ENCODE measurements at places on chromosomes 2 and 18.

DNA sequence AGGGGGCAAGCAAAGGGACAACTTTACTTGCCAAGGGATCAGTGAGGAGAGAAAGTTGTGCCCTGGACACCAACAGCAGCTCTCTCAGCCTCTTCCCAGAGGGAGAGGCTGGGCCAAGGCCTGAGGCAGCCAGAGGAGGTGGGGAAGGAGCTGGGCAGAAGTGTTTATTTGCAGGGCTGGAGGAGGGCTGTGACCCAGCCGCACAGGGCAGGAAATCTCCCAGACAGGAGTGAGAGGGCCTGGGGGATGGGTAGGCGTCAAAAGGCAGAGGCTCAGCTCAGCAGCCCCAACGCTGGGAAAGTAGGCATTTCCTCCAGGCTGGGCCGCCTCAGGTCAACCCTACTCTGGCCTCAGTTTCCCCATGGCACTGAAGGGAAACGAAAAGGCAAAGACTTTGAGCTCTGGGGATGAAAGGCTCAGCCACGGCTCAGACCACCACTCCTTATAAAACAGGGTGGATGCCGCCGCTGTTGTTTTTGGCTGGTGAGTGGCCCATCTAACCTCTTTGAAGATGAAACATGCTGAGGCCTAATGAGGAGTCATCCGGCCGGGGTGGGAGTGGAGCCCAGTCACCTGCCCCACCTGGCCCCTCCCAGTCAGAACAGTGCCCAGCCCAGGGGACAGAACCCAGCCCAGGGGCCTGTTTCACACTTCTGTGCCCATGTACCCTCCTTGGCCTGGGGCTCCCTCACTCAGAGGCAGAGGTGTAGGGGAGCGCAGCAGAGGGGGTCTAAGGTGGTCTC is 21.9 kb upstream of the SEMA4C start:
- no peak for DNase-seq

- peak; percentile 7 for DNase-seq
These were observed 74.7 kb upstream of the TLK1 start for GRCh38 chr2:171235262-171235881.

- no peak for DNase-seq
These were observed 26.9 kb upstream of the ALKAL2 start for GRCh38 chr2:314561-315336.

DNA sequence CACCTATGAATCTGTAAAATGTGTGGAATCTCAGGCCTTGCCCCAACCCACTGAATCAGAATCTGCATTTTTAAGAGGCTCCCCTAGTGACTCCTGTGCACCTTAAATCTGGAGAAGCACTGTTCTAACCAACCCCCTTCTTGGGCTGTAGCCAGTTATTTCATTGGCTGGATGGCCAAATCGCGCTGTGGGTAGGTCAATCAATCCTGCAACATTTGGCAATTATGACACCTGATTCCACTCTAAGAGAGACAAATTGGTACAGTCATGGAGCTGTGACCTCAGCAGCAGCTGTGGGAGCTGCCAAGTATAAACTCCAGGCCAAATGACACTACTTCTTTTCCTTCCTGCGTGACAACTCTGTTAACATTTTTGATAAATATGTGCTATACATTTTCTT is 208.7 kb downstream of the CLIP4 start:
- no peak for DNase-seq

GRCh38 chr2:74891136-74891764 is 57.3 kb downstream of the HK2 start:
- no peak for DNase-seq

DNA sequence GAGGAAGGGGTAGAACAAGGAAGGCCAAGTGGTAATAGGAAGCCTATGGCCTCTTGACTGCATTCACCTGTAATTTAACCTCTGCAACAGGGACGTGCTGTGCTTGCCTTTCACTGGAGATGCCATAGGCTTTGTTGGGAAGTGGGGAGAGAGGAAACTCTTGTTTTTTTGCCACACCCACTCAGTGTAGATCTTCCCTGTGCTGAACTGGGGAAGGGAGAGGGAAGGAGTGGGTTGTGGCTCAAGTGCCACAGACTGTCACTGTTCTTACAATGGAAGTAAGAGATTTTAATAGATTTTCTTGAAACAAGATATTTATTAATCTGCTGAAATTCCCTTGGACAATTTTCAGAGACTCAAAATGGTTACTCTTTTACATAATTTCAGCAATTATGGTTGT is 127.3 kb downstream of the FAM210A start:
- no peak for DNase-seq

GRCh38 chr2:35931626-35932025 is 424.0 kb upstream of the CRIM1 start:
- DNase-seq = no peak

DNA sequence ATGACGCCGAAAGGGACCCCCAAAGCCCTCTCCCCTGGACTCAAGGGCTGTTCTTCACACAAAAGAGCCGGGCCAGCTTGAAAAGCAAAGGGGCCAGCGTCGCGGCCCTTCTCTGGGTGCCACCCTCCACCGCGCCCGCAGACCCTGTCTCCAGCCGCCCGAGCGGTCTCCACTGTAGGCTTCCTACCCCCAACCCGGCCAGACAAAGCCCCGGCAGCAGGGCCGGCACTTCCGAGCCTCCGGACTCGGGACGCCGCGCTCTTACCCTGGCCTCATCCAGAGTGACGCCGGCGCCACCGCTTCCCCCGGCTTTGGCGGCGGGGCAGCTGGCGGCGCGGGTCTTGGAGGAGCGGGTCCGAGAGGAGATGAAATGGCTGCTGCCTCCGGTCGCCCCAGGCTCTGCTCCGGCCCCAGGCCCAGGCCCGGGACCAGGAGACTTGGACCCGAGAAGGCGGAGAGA is 603 bp downstream of the ATAD2B start:
- DNase-seq = no peak

DNA sequence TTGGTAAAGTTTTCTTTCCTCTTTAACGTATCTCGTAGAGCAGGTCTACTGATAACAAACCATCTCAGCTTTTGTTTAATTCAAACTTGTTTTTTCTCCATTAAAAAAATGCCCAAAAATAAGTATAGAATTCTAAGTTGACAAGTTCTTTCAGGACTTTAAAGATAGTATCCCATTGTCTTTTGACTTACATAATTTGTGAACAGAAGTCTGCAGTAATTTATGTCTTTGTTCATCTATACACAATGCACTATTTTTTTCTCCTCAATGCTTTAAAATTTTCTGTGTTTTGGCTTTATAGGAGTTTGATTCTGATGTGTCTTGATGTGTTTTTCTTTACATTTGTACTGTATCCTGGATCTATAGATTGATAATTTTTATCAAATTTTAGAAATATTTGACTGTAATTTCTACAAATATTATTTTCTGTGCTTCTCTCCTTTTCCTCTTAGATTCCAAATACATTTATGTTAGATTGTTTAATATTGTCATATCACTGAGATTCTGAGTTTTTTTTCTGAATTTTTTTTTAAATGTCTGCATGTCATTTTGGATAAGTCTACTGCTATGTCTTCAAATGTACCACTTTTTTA is 143.3 kb downstream of the FTCDNL1 start:
- no peak for DNase-seq

DNA sequence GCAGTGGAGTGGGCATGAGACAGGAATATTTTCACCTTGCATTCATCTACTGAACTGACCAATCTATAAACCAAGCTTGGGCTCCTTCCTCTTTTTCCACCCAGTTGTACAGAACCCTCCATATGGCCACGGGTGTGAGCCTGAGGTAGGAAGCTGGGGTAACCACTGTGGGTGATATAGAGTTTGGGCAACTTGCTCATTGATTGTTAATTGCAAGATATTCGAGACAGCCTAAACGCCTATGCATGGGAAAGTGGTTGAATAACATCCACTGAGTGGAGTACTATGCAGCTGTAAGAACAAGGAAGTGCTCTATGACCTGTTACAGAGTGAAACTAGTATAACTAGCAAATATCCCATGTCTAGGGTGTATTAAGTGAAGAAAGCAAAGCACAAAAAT is 7.3 kb upstream of the VAPA start:
- no peak for DNase-seq

DNA sequence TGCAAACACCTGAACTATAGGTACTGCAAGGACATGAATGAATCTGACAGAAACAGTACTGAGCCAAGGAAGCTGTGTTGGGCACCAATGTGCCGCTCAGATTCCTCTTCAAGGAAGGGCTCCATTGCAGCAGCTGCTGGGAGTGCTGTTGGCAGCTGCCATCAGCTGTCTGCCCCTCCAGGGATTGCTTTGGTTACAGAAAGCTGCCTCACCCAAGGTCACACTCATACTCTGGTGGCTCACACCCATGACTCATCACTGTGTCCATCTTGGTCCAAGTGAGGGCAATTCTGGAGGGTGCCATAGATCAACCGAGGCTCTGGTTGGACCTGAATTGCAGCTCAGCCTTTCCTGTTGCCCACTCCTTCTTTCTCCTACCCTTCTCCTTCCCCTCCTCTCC is 24.4 kb upstream of the TRPM8 start:
- DNase-seq = no peak

DNA sequence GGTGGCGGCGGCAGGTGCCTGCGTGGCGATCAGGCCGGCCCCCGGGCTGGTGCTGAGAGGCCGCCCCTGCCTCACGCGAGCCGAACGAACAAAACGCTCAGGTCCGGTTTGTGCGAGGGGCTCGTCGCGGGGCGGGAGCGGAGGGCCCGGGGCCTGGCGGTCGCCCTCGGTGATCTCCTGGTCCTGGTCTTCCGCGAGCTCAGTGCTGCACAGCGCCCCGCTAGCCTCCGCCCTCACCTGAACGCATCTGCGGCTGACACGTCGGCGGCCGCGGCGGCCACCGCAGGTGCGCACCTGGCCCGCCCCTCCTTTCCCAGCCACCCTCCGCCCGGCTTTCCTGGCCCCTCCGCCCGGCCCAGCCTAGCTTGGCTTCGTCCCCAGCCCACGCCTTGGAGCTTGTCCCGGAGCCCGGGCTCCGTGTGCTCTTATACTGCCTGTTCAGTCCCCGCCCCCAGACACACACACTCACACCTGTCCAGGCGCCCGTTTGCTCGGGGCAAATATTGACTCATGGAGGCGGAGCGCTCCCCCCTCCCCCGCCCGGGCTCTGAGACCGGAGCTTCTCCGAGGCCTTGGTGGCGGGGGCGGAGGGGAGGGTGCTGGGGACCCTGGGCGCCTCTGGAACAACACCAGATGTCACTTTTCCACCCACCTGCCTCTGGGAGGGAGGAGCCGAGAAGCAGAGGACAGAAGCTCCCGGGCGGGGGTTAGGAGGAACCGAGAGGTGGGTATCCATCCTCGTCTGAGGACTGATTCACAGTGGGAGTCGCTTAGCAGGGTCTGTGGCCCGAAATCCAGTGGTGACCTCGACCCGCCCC is 8.6 kb upstream of the CRYBA2 start:
- DNase-seq = peak; percentile 92

- no peak for DNase-seq
These were observed 54.1 kb upstream of the AQP4 start for GRCh38 chr18:26919627-26920026.

DNA sequence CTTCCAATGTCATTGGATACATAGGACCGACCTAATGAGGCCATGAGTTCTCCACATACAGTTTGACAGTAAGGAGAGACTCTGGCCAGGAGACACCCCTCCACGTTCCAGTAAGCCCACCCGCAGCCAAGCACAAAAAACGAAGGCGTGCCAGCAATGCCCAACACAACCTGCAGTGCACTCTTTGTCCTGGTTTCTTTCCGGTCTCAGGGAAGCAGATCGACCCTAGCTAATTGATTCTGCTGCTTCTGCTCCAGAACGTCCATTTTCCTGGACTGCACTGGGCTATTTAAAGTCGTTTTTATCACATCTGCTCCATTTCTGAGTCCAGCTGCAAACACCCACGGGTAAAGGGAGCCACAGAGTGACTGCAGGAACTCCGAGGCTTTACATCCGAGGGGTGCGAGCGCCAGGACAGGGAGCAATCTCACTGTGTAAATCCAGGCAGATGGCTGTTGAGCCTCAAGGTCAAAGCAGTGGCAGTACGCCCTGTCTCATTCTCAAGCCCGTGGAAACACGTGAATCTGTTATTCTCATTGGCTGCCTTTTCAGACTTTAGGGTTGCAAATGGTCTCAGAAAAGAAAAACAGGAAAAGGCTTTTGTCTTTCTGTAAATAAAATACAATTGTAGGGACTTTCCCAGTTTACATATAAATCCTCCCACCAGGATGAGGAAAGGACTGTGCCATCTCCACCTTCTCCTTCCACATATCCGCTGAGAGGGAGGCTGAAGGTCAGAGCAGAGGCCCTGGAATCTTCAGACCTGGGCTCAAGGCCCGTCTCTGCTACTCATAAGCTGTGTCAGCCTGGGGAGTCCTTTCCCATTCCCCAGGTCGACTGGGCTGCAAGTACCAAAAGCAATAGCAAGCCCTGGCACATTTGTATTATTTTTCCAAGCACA is 40.7 kb downstream of the TMEM163 start:
- no peak for DNase-seq

- DNase-seq = no peak
These were observed 105.6 kb upstream of the NABP1 start for GRCh38 chr2:191572319-191572718.

- no peak for DNase-seq
These were observed 4.6 kb downstream of the SIX2 start for GRCh38 chr2:45004562-45005191.
